NCI-H510A treated with DMSO at 0.1 percent for 48 hours (cell line): ENCODE measurements at places on chromosomes 16 and 17.

- peak; percentile 96 for DNase-seq
Measured at GRCh38 chr16:48126801-48127644, 28.8 kb downstream of the ABCC12 start.

GRCh38 chr17:35766903-35767510 lies 6.3 kb downstream of the C17orf50 start:
- peak; percentile 13 for DNase-seq

DNA sequence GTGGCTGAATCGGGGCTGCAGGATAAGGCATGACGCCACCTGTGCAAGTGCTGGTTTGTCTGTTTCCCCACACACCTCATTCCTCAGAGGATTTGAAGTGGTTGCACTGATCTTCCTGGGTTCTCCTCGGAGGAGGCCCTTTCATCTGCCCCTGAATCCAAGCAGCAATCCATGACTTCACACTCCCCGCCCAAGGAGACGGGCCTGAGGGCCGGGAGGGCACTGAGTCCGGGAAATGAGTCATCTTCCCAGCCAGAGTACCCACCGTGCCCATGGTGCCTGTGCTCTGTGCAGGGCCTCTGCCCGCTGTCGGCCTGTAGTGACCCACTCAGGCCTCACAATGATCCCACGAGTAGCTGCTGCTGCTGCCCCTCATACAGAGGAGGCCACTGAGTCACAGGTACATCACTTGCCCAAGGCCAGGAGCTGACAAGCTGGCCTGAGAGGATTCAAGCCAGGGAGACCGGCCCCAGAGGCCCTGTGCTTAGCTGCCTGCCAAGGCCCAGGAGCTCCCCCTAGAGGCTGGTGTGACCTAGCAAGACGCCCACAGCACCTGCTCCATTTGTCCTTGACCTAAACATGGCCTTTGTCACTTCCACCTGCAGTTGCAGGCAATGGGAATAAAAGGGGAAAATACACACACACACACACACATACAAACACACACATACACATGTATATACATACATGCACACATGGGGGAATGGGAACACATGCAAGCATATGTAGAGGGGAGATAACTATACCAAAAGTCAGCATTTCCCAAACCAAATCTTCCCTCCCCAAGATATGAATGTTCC lies 240.0 kb downstream of the C16orf95 start:
- no peak for DNase-seq

GRCh38 chr16:88807626-88808453 lies 3.9 kb downstream of the APRT start:
- DNase-seq: no peak

DNA sequence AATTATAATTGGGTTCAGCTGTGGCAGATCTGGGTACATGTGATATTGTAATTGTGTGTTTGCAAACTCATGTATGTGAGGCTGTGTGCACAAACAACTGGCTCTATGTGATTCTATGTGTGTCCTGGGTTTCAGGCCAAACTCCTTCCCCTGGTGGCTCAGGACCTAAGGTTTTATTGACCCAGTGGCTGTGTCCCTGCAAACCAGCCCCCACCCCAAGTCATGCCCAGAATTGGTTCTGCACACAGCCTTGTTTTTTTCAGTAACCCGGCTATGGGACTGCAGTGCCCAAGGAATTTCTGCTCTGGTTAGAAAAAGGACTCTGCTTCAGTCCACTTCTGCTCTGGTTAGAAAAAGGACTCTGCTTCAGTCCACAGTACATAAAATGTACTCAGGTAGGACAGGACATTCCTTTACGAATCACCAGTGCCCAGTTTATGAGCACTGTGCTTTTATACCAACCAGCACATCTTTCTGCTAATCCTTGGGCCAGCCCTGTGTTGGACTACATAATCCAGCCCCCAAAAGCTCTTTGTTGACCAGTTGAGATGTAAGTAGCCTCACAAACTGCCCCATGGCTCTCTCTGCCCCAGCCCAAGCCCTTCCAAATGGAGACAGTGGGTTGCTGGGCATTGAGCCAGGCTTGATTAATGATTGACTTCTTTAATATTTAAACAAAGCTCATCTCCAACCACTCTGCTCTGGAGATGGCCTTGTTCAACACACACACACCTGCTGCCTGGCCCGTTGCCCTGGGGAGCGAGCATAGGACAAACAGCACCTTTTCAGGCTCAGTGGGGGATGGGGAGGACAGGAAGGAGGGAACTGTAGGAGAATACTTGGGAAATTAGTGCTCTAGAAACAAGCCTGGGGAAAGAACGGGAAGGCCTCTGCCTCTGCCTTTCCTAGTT lies 2.9 kb upstream of the KCNH6 start:
- DNase-seq: peak; percentile 99

DNA sequence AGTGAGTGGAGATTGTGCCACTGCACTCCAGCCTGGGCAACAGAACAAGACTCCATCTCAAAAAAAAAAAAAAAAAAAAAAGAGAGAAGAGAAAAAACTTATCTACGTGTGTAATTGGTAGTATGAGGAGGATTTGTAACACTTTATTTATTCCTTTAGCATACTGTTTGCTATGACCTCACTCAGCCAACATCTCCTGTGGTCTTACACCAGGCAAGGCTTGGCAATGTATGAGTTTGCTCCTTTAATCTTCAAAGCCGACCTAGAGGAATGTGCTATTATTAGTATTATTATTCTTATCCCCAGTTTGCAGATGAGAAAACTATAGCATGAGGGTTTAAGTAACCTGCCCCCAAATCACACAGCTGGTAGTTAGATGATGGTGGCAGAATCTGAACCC lies 35.8 kb upstream of the HAPSTR1 start:
- DNase-seq: no peak

DNA sequence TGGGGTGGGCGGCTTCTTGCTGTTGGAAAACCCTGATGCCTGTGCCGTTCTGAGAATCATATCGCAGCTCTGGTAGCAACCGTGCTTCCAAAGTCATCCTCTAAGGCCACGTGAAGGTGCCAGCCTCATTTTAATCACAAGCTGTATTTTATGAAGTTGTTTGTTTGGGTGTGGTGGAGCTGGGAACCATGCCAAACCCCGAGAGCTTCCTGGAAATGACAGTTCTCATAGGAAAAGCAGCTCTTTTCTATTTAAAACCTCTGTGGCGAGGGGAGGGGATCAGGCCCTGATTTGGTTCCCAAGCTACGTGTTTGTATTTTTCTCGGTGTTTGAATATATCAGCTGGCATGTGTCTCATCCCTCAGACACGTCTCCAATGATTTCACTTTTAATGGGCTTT lies 21.7 kb downstream of the KNOP1 start:
- DNase-seq: peak; percentile 90

DNA sequence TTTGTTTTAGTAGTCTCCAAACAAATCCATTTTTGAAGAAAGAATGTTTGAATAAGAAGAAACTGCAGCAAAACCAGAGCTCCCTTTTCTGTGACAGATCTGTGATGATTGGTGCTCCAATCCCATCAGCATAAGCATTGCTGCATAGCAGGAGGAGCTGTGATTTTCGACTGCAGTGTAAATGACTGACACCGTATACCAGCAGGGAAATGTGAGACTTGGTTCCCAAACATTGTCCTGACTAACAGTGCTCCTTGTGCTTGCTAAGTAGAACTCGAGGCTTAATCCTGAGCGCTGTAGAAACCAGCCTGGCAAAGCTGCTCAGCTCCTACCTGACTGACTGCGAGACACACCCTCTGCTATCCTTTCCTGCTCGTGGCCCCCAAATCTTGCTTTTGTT lies 57.2 kb downstream of the NUP93 start:
- no peak for DNase-seq

DNA sequence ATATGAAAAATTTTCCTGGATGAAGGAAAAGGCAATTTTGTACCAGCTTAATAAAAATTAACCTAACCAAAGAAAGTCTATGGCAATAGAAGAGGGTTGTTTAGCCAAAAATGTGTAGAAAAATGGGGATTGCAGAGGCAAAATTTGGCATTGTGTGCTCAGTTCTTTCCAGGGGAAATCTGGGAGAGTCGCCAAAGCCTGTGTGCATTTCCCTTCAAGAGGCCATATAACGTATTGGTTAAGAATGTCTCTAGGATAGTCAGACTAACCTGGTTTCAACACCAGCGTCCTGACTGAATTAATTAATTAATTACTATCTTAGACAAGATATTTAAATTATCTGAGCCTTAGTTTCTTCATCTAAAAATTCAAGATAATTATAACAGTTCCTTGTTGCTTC lies 44.8 kb upstream of the HLF start:
- DNase-seq: no peak

DNA sequence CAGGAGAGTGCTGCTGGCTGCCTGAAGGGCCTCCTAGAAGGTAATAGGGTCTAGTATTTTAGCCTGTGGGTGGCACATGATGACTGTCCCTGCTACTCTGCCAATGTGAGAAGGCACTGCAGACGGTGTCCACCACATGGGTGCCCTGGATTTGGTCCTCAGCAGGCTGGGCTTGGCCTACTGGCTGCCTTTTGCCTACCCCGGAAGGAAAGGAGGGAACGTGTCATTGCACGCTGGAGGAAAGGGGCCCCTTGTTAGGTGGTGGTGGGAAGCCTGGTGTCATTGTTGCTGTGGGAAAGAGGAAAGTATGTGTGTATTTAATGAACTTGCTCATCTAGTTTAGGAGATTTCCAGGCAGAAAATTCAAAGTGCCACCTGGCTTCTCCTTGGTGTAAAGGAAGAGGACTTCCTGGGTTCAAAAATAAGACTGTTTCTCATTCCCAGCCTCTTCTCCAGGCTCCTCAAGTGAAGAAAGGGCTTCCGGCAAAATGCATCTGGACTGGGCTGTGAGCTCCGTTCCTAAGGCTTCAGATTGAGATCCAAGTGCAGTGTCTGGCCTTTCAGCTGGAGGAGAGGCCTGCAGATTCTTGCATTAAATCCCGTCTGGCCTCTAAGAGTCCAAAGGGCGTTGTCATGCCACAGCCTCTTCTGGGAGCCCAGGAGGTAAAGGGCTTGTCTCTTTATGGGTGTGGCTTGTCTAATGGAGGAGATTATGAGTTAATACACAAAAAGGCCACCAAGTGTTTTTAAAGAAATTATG lies 55.1 kb downstream of the RPTOR start:
- DNase-seq: peak; percentile 45

- DNase-seq: no peak
Measured at GRCh38 chr16:86930663-86931373, 352.5 kb downstream of the FOXL1 start.

GRCh38 chr17:58273453-58274104 lies 7.2 kb downstream of the MPO start:
- no peak for DNase-seq

DNA sequence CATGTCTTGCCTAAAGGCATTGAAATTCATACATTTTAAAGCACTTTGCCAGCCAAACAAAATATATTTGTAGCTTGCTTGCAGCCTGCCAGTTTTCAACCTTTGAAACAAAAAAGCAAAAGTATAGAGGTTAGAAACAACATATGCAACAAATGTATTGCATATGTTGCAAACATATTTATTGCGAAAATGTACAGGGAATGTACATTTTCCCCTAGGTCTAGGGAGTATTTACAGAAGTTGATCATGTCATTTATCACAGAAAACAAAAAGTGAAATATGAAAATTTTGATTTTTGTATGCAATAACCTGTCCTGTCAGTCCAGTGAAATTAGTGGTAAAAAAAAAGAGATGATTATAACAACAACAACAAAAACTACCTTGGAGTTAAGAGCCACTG lies 171.5 kb downstream of the SPECC1 start:
- no peak for DNase-seq
